Right lobe of liver (tissue), 6 donors: ENCODE measurements at places on chromosomes 16 and 17. TPM values are rescaled to one million over a fixed set of nuclear protein-coding genes. Genes with fewer than 3 reads are reported as not detected.

TERB1 gene
- total RNA-seq = not detected

DNA sequence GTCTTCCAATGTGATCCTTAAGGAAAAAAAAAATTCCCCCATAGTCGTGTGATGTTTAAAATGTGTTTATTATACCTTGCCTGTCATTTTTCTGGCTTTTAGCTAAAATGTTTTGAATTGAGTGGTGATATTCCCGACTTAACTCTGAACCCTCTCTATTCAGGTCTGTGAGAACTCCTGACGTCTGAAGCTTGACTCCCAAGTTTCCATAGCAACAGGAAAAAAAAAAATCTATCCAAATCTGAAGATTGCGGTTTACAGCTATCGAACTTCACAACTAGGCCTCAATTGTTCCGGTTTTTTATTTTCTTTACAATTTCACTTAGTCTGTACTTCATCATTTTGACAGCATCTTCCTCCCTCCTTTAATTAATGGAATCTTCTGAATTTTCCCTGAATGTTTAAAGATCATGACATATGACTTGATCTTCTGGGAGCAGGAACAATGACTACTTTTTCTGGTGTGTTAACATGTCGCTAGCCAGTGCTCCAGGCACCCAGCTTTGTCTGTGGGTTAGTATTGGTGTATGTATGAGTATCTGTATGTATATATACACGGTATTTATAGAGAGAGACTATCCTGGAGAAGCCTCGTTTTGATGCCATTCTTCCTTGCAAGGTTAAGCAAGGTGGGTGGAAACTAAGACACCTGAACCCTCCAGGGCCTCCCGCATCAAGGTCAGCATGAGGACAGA, 12.8 kb upstream of the HSBP1 start:
- no peak overlapping the region for H3K4me3 ChIP-seq
- no peaks in the 10 kb centered on the region for H3K4me1 ChIP-seq
- DNase-seq = no peak
- no peaks in the 10 kb centered on the region for H3K36me3 ChIP-seq
- no peaks in the 10 kb centered on the region for H3K27me3 ChIP-seq
- H3K27ac ChIP-seq = no peak overlapping the region

KCNH6 gene
- total RNA-seq = not detected

GAS2L2 gene
- not detected for total RNA-seq

KRT20 gene
- total RNA-seq = not detected

KRTAP4-3 gene
- total RNA-seq = not detected

DNA sequence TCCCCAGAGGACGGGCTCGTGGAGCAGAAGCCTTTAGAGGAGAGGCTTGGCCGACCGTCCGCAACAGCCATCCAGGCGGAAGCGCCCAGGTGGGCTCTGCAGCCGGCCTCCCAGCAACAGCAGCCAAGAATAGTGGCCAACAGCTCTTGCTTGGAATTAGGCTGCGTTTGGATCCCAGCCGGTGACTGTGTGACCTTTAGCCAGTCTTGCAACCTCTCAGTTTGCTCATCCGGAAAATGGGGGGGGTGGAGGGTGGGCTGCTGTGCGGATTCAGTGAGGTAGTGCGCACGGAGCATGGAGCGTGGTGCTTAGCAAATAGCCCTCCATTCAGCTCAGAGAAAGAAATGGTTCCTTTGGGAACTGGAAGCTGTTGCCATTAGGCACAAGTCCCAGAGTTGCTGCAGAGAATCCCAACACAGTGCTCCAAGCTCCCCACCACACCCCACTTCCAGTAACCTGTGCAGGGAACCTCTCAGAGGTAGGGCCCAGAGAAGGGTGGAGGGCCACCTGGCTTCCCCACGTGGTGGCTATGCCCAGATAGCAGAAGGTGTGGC, 46.7 kb downstream of the RTN4RL1 start:
- no peaks in the 10 kb centered on the region for H3K4me1 ChIP-seq
- H3K27ac ChIP-seq = no peak overlapping the region
- H3K36me3 ChIP-seq = no peaks in the 10 kb centered on the region
- DNase-seq = no peak

DNA sequence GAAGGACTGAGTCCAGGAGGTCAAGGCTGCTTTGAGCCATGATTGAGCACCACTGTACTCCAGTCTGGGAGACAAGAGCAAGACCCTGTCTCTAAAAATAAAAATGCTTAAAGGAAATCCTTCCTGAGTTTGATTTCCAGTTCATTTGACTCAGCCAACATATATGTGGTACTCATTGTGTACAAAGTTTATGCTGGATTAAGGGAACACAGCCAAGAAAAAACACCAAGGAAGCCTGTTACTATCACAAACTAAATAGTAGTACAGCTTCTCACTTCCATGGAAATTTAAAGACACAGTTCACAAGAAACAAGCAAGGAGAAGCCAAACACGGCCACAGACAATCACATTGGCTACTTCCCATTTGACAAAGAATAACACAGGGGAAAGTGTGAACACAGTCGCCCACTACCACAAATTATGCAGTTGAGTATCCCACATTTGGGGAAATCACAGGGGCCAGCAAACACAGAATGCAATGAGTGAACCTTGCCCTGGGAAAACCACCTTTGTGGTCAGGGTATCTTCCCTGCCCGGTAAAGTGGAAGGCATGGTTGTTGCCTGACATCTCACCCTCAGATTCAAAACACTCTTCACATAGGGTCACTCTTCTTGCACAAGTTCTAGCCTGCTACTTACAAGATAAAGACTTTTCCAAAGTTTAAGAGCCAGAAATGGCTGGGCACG, 14.5 kb downstream of the TEX14 start:
- H3K4me1 ChIP-seq = no peaks in the 10 kb centered on the region
- no peak for DNase-seq
- H3K27ac ChIP-seq = no peak overlapping the region
- H3K4me3 ChIP-seq = no peak overlapping the region
- no peaks in the 10 kb centered on the region for H3K36me3 ChIP-seq

GRCh38 chr17:75006653-75007052, 5.8 kb upstream of the MRPL58 start:
- no peak overlapping the region for H3K4me3 ChIP-seq
- no peak overlapping the region for H3K27ac ChIP-seq
- no peaks in the 10 kb centered on the region for H3K36me3 ChIP-seq
- H3K27me3 ChIP-seq = no peaks in the 10 kb centered on the region
- DNase-seq = no peak

GRCh38 chr16:58828901-58829545, 94.9 kb upstream of the GOT2 start:
- no peak for DNase-seq
- H3K4me3 ChIP-seq = no peak overlapping the region
- H3K27ac ChIP-seq = no peak overlapping the region
- H3K27me3 ChIP-seq = no peaks in the 10 kb centered on the region
- no peaks in the 10 kb centered on the region for H3K36me3 ChIP-seq

GRCh38 chr17:9229826-9230201, 208.5 kb downstream of the NTN1 start:
- peak; percentile 8 for DNase-seq
- no peaks in the 10 kb centered on the region for H3K4me1 ChIP-seq
- no peaks in the 10 kb centered on the region for H3K36me3 ChIP-seq
- H3K27ac ChIP-seq = no peak overlapping the region
- H3K4me3 ChIP-seq = no peak overlapping the region
- no peaks in the 10 kb centered on the region for H3K27me3 ChIP-seq

DNA sequence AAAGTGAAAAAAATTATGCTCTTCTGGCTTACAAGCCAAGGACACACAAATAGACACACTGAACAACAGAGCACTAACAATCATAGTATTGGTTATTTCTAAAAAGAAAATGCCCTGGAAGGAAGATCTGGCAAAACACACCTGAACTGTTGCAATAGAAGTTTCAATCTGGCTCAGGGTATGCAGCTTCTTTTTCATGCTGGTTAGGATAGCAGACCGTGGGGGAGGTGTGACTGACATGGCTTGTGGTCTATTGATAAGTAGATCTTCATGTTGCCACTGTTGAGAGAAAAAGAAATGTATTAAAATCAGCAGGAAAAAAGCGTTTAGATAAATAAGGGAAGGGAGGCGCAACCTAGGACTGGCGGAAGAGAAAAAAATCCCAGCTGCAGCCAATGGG, 26.5 kb upstream of the ARL6IP1 start:
- no peaks in the 10 kb centered on the region for H3K27me3 ChIP-seq
- DNase-seq = peak; percentile 56
- H3K4me3 ChIP-seq = no peak overlapping the region
- no peak overlapping the region for H3K27ac ChIP-seq

SCO1 gene
- 24.6 TPM for total RNA-seq

DNA sequence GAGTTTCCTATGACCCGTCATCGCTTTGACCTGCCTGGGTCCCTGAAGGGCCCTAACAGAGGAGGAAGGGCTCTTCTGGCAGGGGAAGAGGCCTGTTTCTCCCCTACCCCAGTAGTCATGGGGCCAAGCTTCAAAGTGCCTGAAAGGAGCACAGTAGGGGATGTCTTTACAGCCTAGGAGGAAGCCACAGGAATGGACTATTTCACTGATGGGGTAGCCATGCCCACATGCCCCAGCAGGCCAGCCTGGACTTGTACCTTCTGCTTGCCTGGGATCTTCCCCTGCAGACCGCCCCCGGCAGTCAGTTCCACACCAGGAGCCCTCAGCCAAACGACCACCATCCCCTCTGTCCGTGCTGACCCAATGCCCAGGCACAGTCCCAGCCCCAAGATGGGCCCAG, 41.8 kb upstream of the PEMT start:
- H3K27ac ChIP-seq = no peak overlapping the region
- H3K4me1 ChIP-seq = no peaks in the 10 kb centered on the region
- DNase-seq = no peak
- H3K36me3 ChIP-seq = no peaks in the 10 kb centered on the region

- H3K27ac ChIP-seq = no peak overlapping the region
- no peaks in the 10 kb centered on the region for H3K27me3 ChIP-seq
- DNase-seq = no peak
- H3K36me3 ChIP-seq = no peaks in the 10 kb centered on the region
- no peaks in the 10 kb centered on the region for H3K4me1 ChIP-seq
Measured at GRCh38 chr17:41455236-41455635, 11.9 kb downstream of the KRT32 start.

- no peaks in the 10 kb centered on the region for H3K27me3 ChIP-seq
- H3K27ac ChIP-seq = no peak overlapping the region
- no peaks in the 10 kb centered on the region for H3K36me3 ChIP-seq
- DNase-seq = no peak
- no peak overlapping the region for H3K4me3 ChIP-seq
- no peaks in the 10 kb centered on the region for H3K4me1 ChIP-seq
Measured at GRCh38 chr16:27174007-27174406, 29.3 kb upstream of the KDM8 start.

GRCh38 chr17:63635787-63636186, 13.6 kb downstream of the MAP3K3 start:
- peaks cover 7% of the 10 kb centered on the region for H3K4me1 ChIP-seq
- no peak overlapping the region for H3K4me3 ChIP-seq
- DNase-seq = no peak
- peaks cover 20% of the 10 kb centered on the region for H3K36me3 ChIP-seq
- H3K27ac ChIP-seq = no peak overlapping the region

DNA sequence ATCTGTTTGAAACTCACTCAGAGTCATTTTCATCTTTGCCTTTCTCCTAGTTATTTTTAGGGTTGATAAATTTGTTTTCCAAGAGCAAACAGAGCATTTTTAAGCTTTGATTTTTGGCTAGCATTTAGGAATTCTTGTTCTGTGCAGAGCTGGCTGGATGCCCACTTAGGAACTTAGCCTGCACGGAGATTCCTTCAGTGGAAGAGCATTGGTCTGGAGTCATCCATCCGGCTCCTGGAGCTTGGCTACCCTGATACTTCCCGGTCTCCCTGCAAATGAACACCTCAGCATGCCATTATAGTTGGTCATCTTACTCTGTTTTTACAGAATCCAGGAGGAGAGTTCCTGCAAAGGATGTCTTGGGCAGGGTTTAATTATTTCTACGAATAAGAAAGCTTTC, 57.1 kb downstream of the SPECC1 start:
- no peaks in the 10 kb centered on the region for H3K27me3 ChIP-seq
- no peaks in the 10 kb centered on the region for H3K36me3 ChIP-seq
- H3K4me3 ChIP-seq = no peak overlapping the region
- H3K27ac ChIP-seq = no peak overlapping the region
- no peaks in the 10 kb centered on the region for H3K4me1 ChIP-seq
- DNase-seq = no peak

DNA sequence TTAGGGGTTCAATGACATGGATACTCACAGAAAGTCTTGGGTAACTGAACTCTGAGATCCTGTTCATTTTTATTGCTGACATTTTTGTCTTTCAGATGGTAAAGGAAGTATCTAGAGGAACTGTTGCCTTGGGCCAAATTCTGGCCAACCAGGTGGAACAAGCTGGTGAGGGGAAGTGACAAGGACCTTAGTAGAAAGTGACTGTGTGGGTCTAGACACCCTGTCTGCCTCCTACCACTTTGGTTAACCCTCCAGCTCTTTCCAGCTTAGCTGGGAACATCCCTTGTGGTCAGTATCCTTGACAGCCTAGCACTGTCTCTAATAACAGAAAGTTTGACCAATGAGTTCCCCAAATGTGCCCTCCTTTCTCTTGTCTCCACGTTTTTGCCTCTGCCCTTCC, 28.8 kb upstream of the PRKCB start:
- no peak overlapping the region for H3K27ac ChIP-seq
- H3K4me1 ChIP-seq = no peaks in the 10 kb centered on the region
- H3K36me3 ChIP-seq = no peaks in the 10 kb centered on the region
- DNase-seq = no peak
- H3K27me3 ChIP-seq = no peaks in the 10 kb centered on the region

CRHR1 gene
- not detected for total RNA-seq

CCDC200 gene
- not detected for total RNA-seq

MED1 gene
- 12.2 TPM for total RNA-seq

DNA sequence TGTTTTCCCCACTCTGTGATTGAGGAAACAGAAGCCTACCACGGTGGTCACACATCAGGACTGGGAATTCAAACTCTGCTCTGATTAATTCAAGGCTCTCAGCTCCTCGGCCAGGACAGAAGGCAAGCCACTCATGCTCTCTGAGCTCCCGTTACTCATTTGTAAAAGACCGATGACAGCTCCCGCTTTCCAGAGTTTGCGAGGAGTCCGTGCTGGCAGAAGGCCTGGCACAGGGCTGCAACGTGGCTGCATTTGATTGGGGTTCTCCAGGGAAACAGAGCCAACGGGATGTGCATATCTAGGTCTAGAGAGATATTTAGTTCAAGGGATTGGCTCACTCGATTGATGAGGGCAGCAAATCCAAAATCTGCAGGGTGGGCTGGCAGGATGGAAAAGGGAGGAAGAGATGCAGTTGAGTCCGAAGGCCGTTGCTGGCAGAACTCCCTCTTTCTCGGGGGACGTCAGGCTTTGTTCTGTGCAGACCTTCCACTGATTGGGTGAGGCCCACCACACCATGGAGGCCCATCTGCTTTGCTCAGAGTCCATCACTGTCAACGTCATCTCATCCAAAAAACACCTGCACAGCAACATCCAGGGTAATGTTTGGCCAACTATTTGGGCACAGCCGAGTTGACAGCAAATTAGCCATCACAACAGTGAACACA, 215.5 kb upstream of the RPL38 start:
- DNase-seq = no peak
- no peak overlapping the region for H3K4me3 ChIP-seq
- H3K4me1 ChIP-seq = no peaks in the 10 kb centered on the region
- no peaks in the 10 kb centered on the region for H3K27me3 ChIP-seq
- no peak overlapping the region for H3K27ac ChIP-seq
- H3K36me3 ChIP-seq = no peaks in the 10 kb centered on the region

- no peaks in the 10 kb centered on the region for H3K4me1 ChIP-seq
- no peak overlapping the region for H3K4me3 ChIP-seq
- DNase-seq = no peak
- peaks cover 2% of the 10 kb centered on the region for H3K36me3 ChIP-seq
- no peaks in the 10 kb centered on the region for H3K27me3 ChIP-seq
- no peak overlapping the region for H3K27ac ChIP-seq
Measured at GRCh38 chr17:30996486-30996885, 25.6 kb downstream of the RNF135 start.
